ENCODE measurements at places on chromosomes 4 and X.

DNA sequence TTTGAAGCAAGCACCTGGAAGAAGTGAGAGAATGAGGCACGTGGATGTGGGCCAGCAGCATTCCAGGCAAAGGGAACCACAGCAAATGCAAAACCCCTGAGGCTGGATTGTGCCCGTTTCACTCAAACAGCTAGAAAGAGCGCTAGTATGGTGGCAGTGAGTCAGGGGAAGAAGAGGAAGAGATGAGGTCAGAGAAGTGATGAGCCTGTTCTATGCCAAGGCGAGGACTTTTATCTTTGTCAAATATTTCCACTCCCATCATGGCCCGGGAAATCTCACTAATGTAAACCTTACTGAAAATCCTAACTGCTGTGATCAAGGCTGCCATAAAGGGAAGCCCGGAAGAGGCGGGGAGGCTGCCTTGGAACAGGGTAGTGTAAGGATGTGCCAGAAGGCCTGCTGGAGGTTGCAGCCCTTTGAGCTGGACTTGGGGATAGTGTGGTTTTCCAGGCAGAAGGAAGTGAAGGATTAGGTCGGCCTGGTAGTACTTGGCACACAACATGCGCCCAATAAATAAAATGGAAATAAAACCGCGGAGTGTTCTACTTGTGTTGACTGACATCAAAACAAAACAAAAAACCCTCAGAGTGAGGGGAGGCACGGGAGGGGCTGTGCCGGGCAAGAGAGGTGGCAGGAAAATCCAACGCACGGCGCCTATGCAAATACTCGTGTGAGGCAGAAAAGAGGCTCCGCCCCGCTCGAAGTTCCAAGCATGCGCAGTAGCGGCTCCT is 1.2 kb upstream of the CDK16 start:
- peak; percentile 35 for DNase-seq

DNA sequence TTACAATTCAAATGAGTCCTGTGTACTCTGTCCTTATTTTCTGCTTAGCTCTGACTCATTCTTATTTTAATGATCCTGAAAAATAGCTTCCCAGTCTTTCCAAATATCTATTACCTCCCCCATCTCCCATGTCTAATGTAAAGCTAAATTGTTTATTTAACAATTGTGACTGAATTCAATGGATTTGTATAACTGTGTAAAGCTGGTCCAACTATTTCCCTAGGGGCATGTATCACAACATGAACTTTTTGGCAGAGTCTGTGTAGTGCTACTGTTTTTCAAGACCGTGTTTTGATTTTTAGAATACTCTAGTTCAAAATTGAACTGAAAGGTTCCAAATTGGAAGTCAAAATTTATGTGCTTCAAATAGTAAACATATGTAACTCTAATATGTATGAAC is 67.8 kb downstream of the SPCS3 start:
- DNase-seq = no peak

GRCh38 chr4:140298001-140298400 is 75.4 kb upstream of the SCOC start:
- no peak for DNase-seq

- DNase-seq = no peak
Measured at GRCh38 chr4:5921101-5921980, 28.5 kb upstream of the CRMP1 start.

GRCh38 chr4:159137176-159137575 is 34.3 kb downstream of the RAPGEF2 start:
- no peak for DNase-seq

DNA sequence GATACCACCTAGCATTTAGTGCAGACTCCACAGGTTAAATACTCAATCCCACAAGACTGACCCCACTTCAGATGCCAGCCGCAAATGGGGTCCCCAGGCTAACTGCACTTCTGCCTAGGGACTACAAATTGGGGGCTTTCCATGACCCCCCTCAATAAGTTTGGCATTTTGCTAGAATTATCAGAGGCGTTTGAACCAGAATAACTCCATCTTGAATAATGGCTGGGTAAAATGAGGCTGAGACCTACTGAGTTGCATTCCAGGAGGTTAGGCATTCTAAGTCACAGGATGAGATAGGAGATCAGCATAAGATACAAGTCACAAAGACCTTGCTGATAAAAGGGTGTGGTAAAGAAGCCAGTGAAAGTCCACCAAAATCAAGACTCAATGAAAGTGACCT is 15.1 kb downstream of the RELL1 start:
- no peak for DNase-seq

GRCh38 chr4:126238013-126238412 is 923.3 kb downstream of the FAT4 start:
- DNase-seq = no peak

DNA sequence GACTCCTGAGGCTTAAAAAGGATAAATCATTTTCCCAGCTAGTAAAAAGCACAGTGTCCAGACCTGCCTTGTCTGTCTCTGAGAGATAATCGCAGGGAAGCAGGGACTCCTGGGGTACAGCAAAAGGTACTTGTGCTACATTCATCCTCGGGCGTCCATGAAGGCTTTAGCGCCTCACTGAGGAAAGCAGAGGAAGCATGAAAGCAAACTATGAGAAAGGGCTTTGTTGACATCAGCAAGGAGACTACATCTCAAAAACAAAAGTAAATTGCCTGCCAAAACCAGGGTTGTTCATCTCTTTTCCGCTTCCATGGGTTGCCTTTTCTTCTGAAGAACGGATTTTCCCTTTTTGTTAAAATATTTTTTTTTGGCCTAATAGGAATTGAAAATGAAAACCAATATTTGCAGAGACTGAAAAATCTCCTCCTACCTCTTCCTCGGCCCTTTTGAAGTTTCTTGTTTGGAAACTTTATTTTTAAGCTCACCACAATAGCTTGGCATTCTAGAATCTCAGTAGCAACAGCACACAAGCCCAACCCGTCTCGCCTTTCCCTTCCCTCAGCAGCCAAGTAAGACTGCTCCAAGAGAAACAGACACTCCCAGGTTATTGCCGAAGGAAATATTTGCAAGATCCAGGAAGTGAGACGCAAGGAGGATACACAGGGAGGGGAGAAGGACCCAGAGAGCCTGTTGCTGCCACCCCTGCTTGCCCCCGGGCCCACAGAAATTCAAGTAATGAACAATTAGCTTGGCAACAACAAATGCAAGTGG is 148.3 kb upstream of the DGKK start:
- DNase-seq = peak; percentile 35

GRCh38 chrX:12950851-12951594 is 23.9 kb upstream of the TMSB4X start:
- DNase-seq = no peak

- peak; percentile 50 for DNase-seq
Measured at GRCh38 chr4:111960241-111960667, 185.0 kb upstream of the FAM241A start.

- DNase-seq = no peak
Measured at GRCh38 chrX:7775987-7776386, 67.0 kb upstream of the VCX start.

GRCh38 chrX:66638591-66639500 is at the start of gene EDA2R:
Gene EDA2R (minus strand): TSS chrX:66639078. CDS start chrX:66616020, 23,058 bp downstream.
- DNase-seq = peak; percentile 65

DNA sequence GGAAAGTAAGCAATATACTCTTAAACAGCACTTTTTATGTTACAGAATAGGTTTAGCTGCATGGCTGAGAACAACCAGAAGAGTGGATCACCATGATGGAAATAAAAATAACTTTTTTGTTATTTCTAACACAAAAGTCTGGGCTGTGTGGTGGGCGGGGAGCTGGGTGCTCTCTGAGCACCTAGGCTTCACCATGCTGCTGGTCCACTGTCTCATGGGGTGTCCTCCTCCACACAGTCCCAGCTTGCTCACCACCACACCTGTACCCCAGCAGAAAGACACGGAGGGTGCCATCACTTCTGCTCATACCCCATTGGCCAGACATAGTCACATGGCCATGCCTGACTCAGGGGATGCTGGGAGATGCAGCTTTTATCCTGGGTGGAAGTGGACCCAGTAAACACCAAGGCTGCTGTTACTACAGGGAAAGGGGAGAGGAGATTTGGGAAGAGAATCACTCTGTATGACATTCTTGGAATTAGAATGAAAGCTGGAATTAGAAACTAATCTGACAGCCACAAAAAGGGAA is 45.0 kb downstream of the CPZ start:
- no peak for DNase-seq

GRCh38 chrX:1167466-1167865 is 45.0 kb downstream of the CRLF2 start:
- no peak for DNase-seq

DNA sequence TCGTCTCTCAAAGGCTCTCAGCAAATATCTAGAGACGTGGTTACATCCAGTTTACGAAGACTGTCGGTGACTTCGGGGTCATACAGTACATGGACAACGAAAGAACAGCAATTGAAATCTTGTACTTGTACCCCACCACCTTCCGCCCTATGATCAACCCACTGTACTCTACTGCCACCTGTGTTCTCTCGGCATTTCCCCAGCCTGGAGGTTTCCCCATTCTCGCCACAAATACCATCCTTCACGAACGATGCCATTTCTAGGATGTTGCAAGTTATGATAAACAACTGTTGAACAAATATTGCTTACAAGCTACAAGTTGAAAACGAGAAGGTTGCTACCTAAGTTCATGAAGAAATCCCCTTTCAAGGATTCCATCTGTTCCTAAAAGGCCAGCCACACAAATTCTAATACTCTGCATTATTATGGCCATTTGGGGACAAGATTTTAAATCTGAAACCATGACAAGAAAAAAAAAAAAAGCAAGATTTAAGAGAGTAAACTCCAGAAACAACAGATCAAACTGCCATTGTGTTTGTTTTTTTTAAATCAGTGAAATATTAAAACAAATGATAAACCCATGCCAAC is 1.6 kb downstream of the APBB2 start:
- peak; percentile 65 for DNase-seq

DNA sequence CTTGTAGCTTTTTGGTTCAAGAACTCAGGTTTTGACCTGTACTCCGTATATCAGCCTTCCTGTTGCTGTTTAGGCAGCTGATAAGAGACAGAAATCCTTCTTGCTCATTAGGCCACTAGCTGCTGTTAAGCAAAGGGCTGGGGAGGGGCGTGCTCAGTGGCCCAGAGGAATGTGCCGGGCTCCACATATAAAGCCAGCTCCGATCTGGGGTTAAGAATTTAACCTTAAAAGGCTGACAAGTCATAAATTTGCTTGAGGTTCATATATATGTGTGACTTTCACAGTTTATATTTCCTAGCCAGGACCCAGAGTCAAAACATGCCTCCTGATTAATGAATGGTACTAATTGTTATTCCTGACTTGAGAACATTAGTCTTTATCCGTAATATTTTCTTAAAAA is 15.3 kb downstream of the GPC3 start:
- no peak for DNase-seq

DNA sequence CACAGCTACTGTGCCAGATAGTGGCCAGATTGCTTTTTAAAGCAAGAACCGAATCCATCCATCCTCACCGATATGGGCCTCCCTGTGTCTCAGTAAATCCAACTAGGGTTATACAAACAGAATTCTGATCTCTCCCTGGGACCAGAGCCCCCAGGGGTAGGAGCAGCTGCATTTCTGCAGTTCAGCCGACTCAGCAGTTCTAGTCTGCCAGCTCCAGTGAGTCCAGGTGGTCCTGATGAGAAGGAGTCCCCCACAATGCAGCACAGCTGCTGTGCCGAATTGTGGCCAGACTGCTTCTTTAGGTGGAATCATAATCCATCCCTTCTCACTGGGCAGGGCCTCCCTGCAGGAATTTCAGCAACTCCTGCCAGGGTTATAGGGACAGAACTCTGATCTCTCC is 532.9 kb downstream of the ACTRT1 start:
- DNase-seq = no peak

- DNase-seq = no peak
Measured at GRCh38 chrX:7117587-7117986, 29.9 kb upstream of the STS start.

DNA sequence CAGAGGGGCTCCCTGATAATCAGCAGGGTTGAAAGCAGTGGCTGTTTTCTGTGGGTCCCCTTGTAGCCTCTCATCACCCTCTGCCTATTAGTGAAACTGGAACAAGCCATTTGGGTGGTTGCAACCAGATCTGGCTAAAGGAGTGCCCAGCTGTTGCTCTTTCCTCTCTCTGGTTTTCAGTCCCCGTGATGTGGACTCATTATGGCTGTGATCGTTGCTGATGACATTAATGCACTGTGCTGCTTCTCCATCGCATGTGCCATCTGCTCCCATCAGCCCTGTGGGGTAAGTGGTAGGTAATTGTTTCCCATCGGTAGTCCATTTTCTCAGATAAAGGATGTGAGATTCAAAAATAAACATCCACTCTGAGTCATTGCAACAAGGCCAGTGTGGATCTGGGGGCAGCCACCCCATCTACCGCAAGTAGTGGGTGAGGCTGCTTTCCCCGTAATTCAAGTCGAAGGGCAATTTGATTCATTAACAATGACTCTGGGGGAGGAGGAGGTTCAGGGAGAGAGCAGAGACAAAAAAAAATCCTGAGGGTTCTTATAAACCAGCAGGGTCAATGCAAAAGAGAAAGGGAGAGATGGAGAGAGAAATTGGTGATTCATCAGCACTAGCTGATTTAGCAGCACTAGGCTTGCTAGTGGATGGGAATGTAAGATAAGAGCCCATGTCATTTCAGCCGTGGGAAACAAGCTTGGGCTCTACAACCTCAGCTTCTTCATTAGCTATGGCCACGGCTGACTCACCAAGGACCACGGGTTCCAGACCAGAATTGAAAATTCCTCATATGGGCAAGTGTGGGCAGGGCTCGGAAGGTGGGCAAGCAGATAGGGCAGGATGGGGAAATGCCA is 357.8 kb downstream of the MID1IP1 start:
- no peak for DNase-seq

GRCh38 chr4:35884714-35885480 is 359.4 kb downstream of the ARAP2 start:
- DNase-seq = no peak

GRCh38 chr4:107562316-107562715 is 157.7 kb downstream of the PAPSS1 start:
- DNase-seq = no peak

- DNase-seq = peak; percentile 31
Measured at GRCh38 chr4:103786014-103786413, 66.2 kb upstream of the TACR3 start.

- no peak for DNase-seq
Measured at GRCh38 chrX:151184705-151185104, 8.3 kb downstream of the GPR50 start.

DNA sequence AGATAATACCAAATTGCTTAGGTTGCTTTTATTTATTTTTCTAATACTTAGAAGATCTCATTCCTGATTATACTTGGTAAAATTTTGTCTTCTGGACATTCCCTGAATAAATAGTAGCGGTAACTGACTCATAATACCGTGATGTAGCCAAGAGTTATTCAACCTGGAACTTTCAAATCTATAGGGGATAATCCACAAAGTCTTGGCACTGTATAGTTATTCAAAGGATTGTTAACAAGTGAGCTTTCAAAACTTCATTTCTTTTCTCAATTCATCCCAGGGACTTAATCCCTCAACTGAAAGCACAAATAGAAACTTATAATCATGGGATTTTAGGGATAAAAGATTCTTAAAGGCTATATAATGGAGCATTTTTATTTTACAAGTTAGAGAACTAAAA is 1383.3 kb downstream of the FAM133A start:
- no peak for DNase-seq
